ENCODE measurements at places on chromosomes 11 and 22.

DNA sequence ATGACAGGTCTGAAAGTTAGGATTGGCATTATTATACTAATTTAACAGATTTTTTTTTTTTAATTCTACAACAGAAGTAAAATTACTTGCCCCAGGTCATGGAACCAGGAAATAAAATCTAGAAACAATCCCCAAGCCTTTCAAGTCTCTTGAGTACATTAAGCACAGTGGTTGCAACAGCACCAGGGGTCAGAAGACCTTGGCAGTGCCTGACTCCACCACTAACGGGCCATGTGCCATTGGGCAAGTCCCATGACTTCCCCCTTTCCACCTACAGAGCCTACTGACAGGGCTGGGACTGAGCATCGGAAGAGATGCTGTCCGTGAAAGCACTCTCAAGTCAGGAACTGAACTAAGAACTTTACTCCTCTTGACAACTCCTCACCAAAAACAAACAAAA, 98.6 kb upstream of the AKIP1 start:
- DNase-seq: no peak

GRCh38 chr11:45073685-45074141, 72.7 kb upstream of the PRDM11 start:
- no peak for DNase-seq

DNA sequence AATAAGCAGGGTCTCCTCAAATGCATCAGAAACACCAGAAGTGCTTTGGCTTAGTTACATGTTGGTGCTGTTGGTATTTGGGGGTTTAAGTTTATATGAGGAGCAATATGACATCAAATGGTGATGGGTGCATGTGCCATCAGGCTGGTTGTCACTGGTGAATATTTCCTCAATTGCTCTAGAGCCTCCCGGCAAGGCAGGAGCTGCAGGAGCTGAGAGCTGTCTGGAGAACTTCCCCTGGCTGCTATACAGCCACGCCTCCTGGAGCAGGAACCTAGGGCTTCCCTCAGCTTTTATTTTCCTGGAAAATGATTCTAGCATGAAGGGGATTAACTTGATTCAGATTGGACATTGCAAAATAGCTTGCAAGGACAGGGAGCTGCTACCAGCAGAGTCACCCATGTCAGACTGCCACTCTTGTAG, 15.8 kb downstream of the IGLL5 start:
- DNase-seq: no peak

DNA sequence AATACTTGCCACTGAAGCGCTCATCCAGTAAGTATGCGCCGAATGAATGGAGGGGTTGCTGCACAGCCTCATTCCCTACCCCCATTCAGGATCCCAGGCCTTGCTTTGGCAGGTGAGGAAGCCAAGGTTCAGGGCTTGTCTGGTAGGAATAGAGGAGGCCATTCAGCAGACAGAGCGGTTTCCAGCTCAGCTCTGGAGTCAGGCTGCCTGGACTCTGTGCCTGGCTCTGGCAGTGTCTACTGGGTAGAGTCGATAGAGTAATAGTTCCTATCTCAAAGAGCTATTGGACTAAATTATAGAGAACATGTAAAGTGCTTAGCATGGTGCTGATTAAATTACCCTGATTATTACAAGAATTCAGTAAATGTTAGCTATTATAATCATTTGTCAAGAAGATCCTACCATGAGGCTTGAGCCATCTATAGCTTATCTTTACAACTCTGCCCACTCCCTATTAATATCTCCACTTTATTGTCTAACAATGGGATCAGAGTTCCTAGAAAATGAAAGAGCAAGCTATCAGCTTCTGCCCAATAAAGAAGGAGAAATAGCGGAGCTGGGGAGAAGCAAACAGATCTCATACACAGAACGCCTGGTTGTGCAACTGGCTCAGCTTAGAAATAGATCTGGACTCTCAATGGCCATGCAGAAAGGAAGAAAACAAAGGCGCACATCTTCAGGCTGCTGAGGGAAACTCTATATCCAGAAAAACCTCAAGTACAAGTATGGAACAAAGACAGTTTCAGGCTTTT, 6.6 kb upstream of the SNX32 start:
- DNase-seq: no peak

GRCh38 chr11:96147186-96147585, 195.8 kb downstream of the MAML2 start:
- DNase-seq: no peak

GRCh38 chr22:46008836-46009596, 32.1 kb upstream of the WNT7B start:
- DNase-seq: no peak

DNA sequence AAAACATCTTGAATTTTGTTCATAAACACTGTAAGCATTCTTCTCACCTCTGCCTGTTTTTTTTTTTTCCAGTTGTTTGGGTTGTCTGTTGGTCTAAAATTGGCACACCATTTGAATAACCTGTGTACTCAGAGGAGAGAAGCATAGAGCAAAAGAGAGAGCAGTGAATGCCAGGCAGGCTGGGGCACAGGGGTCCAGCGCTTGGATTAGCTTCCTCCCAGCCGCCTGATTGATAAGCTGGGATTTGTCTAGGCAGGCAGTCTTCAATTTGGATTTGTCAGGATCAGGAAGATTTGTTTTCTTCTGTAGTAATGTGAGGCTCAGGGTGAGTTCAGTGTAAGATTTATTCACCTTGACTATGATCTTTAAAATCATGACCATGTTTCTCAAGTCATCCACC, 59.0 kb downstream of the ARL14EP start:
- DNase-seq: no peak

- no peak for DNase-seq
Measured at GRCh38 chr11:92969634-92970347, at the start of gene MTNR1B. Gene MTNR1B, plus strand, starts transcription at chr11:92969651. Its CDS starts 75 bp downstream, at chr11:92969726.

GRCh38 chr11:2781408-2782274, 81.8 kb upstream of the KCNQ1OT1 start:
- DNase-seq: no peak

GRCh38 chr11:61815790-61816735, 740 bp downstream of the FADS1 start:
- DNase-seq: peak; percentile 28

DNA sequence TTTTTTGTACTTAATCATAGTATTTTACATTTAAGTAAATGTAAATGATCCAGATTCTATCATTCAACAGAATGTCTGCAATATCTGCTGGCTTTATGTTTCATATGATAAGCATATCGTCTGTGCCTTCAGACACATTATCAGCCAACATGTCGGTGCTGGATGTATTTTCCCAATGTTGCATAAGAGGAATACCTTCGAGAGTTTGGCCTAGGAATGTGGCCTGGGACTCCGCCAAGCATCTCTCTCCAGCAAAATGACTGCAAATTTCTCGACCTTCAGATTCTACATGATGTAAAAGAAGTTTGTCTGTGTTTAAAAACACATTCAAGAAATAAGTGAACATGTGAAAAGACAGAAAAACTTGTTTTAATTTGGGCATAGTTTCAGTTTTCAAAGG, 6.9 kb downstream of the BDNF start:
- no peak for DNase-seq

- no peak for DNase-seq
Measured at GRCh38 chr11:77345621-77346020, 44.1 kb upstream of the GDPD4 start.

- DNase-seq: no peak
Measured at GRCh38 chr11:120324932-120325810, at the start of gene TLCD5. Gene TLCD5, plus strand, starts transcription at chr11:120325299. Its CDS starts 2,143 bp downstream, at chr11:120327442.

- peak; percentile 92 for DNase-seq
Measured at GRCh38 chr11:20112291-20113148, 47.8 kb downstream of the DBX1 start.

DNA sequence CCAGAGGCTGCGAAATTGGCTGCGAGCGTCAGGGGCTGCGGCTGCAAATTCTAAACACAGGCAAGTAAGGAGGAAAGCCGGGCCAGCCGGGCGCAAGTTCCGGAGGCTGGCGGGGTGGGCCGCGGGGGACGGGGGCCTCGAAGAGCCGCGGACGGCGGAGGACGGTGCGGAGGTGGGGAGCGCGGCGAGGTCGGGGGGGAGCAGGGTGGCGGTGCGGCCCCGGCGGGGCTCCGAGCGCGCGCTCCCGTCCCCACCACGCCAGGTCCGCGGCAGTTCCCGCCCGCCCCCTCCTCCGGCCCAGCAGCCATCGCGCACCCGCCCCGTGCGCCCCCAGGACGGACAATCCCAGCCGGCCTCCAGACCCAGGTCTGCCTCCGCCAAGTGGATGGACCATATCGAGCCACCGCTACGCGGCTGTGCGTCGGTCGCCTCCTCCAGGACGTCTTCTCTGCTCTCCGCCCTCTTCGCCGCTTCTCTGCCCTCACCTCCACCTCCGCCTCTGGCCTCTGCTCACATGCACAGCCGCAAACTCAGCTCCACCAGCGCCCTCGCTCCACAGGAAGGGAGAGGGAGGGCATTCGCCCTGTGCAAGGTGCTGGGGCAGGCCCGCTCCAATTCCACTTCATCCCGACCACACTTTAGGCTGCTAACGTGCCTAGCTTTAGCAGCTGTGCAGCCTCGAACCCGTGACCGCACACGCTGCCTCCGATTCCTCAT, 7.2 kb downstream of the ELFN2 start:
- DNase-seq: peak; percentile 25

DNA sequence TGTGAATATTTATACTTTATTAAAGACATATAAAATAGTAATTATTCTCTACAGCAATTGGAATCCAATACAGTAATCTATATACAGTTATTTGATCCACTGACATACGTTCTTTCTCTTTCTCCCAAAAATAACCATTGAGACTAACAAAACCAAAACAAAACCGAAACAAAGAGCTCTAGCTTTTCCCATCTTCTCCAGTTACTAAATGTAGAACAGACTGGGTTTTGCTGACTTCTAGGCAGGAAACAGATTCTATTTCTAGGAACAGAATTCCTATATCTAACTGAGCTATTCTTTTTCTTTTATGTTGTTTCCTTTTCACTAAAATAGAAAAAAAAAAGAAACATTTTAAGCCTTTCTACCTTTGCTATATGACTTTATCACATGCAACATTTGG, 80.1 kb downstream of the PACS1 start:
- DNase-seq: no peak

GRCh38 chr11:30406978-30407762, 84.3 kb downstream of the ARL14EP start:
- no peak for DNase-seq

GRCh38 chr11:19769820-19770219, 57.2 kb downstream of the NAV2 start:
- no peak for DNase-seq

- DNase-seq: no peak
Measured at GRCh38 chr11:37078521-37078920, 480.5 kb upstream of the RAG2 start.

DNA sequence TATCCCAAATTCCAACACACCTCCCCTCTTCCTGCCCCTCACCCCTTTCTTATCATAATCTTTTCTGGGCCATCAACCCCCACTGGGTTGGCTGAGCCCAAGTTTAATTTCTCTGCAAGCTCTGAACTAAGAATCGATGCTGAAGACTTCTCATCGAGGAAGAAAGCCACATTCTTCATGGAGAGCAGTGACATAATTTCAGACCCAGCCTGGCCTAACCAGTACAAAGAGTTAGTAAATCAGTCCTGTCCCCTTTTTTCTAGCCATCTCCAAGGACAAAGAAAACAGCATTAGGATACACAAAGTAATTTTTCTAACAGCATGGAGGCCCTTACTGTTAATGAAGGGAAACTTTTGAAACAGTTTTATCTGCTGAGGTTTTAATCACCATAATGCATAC, 45.0 kb downstream of the KCNJ1 start:
- no peak for DNase-seq

DNA sequence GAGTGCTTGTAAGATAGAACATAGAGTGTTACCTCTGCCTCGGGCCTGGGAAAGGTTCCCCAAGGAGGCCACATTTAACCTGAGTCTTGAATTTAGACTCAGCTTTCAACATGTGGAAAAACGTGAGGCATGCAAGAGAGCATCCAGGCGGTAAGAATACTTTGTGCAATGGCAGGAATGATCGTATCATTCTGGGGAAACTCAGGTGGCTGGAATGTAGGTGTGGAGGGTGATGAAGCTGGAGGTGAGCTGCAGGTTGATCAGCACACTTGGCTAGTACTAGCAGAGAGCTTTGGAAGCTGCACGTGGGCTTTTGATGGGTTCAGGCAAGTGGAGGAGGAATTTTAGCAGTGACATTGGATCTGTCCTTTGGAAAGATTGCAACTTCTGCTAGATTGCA, 270.3 kb upstream of the RAG2 start:
- DNase-seq: no peak

DNA sequence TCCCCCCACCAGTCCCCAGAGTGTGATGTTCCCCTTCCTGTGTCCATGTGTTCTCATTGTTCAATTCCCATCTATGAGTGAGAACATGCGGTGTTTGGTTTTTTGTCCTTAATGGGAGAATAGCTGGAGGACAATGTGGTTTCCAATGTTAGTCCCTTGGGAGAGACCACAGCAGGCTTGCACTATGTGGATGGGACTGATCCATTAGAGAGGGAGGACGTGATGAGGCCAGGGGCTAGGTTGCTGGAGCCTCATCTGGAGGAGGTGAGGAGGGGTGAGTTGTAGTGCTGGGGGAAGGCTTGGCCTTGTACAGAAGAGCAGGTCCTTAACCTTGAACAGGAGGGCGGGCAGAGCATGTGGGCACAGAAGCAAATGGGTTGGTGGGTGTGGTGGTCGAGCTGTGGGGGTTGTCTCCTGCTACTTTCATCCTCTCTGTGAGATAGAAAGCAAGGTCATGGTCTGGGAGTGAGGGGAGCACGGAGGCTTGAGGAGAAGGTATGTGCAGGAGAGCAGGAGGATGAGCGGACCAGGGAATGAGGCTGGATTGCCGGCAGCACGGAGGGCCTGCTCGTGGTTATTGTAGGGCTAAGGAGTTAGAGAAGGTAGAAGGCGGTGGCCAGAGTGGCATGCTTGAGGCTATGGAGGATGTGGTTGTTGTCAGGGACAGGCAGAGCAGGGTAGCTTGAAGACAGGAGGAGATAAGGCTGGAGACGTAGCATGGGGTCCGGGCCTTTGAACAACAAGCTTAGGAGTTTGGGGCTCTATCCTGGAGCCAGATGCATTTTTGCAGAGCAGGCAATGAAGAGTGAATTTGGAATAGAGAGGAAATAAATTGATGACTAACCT, 11.2 kb upstream of the SREBF2 start:
- no peak for DNase-seq

DNA sequence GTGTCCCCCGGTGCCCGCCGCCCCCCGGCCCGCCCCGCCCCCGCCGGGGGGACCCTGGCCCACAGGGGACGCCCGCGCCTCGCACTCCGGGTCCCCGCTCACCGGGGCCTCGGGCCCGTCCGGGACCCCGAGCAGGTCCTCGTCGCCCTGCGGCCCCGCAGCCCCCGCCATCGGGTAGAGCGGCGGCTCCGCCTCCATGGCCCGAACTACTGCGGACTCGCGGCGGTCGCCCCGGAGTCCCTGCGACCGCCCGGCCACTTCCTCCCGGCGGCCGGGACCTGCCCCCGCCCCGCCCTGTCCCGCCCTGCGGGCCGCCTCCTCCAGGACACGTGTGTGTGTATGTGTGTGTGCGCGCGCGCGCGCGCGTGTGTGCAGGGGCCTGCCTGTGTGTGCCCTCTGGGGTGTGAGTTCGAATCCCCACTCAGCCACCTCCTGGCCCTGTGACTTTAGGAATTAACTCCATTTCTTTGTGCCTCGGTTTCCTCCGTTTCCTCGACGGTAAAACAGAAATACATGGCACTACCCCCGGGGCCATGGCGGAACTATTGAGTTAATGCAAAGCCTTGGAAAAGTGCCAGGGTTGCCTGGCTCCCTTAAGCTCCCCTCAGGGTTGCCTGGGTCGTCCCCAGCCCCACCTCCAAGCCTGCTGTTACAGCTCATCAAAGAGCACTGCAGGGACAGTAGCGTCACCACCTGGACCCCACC, at the start of gene UNC93B1:
TSS of gene UNC93B1 (minus strand) at position 252 of the 705 bp plus-strand sequence. CDS start at position 198, 54 bp downstream.
- no peak for DNase-seq
